Right ventricle myocardium superior (tissue), 1 donor: ENCODE measurements at places on chromosomes 2 and 18. TPM values are rescaled to one million over a fixed set of nuclear protein-coding genes. Genes with fewer than 3 reads are reported as not detected.

UGT1A8 gene
- not detected for total RNA-seq

TCF4 gene
- total RNA-seq: 59.5 TPM

TEKT4 gene
- total RNA-seq: not detected

GALNT5 gene
- total RNA-seq: 0.16 TPM

TP53I3 gene
- 15.4 TPM for total RNA-seq

DNER gene
- total RNA-seq: 2.3 TPM

ALPI gene
- not detected for total RNA-seq

DYNC1I2 gene
- total RNA-seq: 70.0 TPM

TMEM163 gene
- 0.38 TPM for total RNA-seq

ADD2 gene
- 2.0 TPM for total RNA-seq

PMS1 gene
- 13.5 TPM for total RNA-seq

TRIM43 gene
- not detected for total RNA-seq

TCF7L1 gene
- total RNA-seq: 9.3 TPM

FAHD2A gene
- total RNA-seq: 39.9 TPM

ANTXR1 gene
- 31.2 TPM for total RNA-seq

COLEC11 gene
- 2.9 TPM for total RNA-seq

ANKRD23 gene
- 10.6 TPM for total RNA-seq

FAHD2B gene
- total RNA-seq: 31.8 TPM

C2orf81 gene
- total RNA-seq: 0.62 TPM

FHL2 gene
- total RNA-seq: 1,567 TPM

ANKRD53 gene
- total RNA-seq: 0.30 TPM

LCT gene
- total RNA-seq: not detected

CPLX4 gene
- not detected for total RNA-seq

PRSS56 gene
- 0.19 TPM for total RNA-seq
